ENCODE measurements at places on chromosomes 13 and 19.

GRCh38 chr13:35475212-35475959 lies 1.1 kb downstream of the MAB21L1 start:
- DNase-seq, result no peak

- DNase-seq, result no peak
Observed at GRCh38 chr19:53131085-53131590, 1.6 kb downstream of the ZNF415 start.

DNA sequence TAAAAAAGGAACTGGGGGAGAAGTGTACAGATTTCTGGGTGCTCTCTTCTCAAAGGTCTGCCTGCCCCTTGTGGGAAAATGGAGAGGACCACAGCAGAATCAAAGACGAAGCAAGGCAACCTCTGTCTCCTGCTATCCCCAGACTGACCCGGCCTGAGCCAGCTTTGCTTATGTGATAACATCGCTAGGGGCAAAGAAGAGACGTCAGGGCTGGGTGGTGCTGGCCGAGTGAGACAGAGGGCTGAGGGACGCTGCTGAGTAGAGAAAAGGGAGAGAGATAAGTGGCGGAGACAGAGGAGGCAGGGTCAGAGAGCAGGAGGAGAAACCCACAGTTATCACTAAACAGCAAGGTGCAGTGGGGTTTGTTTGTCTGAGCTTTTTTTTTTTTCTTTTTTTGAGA lies 4.6 kb upstream of the MUC16 start:
- no peak for DNase-seq

GRCh38 chr13:111319521-111319920 lies 921 bp upstream of the TEX29 start:
- no peak for DNase-seq

DNA sequence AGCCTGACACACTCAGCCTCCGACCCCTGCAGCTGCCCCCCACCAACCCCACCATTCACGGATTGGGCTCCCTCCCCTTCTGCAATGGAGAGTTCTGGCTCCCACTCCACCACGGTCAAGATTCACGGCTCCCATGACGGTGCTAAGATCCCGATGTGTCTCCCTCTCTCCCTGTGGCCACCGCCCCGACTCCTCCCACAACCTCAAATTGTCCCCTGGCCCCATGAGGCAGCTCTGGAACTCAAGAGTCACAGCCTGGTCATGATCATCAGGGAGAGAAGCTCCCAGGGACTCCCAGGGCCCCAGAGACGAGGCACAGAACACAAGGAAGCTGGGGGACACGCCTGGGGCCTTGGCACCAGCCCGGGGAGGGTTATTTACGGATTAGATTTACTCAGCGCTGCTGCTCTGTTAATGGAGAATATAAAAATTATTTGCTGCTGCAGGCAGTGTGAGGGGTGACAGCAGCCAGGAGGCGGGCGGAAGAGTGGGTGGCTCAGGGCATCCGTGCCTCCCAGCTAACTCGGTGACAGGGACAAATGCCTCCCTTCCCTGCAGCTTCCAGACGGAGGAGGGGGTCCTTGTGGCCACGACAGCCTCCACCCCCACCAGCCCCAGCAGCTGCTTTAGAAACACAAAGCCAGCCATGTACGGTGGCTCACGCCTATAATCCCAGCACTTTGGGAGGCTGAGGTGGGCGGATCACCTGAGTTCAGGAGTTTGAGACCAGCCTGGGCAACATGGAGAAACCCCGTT lies 184.2 kb downstream of the PTPRS start:
- DNase-seq, result no peak

DNA sequence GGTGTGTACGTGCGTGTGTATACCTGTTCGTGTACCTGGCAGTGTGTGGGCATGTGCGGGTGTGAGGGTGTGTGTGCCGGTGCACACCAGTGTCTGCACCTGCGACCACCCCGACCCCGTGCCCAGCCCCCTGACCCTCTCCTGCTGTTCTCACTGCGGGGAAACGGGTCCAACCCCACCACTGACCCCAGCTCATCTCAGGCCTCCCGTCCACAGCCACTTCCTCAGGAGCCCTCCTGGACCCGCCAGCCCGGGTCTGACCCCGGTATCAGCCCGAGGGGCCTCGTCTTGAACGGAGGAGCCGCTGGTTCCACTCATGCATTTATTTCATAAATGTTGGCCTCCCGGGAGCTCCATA lies 23.8 kb upstream of the ONECUT3 start:
- DNase-seq, result no peak

- no peak for DNase-seq
Observed at GRCh38 chr13:49853535-49853934, 61.1 kb upstream of the KPNA3 start.

GRCh38 chr13:39941911-39942551 lies 286.6 kb downstream of the COG6 start:
- no peak for DNase-seq

DNA sequence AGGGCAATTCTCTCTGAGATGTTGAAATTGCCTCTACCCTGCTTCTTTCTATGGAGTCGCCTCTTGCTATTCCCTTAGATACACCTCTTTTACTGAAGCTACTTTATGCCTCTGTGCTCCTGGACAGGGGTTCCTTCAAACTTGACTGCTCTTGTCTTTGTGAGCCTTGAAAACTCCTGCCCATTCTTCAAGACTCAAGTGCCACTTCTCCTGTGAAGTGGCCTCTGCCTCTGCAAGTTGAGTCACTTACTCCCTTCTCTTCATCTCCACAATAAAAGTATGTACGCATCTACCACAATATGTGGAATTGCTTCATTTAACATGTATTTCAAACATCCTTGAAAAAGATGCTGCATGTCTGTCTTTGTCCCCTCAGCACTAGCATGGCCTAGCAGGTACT lies 66.0 kb upstream of the TPP2 start:
- no peak for DNase-seq

DNA sequence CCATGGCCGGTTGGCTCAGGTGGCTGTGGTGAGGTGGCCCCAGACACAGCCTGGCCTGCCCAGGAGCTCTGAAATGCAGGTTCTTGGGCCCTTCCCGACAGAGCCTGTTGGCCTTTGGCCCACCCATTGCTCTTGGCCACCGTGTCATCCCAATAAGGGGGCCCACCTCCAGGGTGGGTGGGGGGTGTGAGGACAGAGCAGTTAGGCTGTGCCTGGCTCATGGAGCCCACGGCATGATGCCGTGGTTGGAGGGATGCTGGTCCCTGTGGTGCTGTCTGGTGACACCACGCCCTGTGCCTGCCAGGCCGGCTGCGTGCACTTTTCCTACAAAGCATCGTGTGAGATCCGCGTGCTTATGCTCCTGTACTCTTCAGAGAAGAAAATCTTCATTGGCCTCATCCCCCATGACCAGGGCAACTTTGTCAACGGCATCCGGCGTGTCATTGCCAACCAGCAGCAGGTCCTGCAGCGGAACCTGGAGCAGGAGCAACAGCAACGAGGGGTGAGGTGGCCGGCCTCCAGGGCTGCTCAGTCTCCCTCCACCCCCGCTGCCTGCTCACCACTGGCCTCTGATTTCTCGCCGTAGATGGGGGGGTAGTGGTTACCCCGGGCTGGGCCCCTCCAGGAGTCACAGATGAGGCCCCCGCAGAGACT lies 7.6 kb downstream of the PNKP start:
- no peak for DNase-seq

GRCh38 chr19:42555801-42556200 lies 27.5 kb upstream of the CEACAM1 start:
- DNase-seq, result no peak

GRCh38 chr19:39307046-39307821 lies 11.0 kb downstream of the IFNL1 start:
- peak; percentile 91 for DNase-seq

DNA sequence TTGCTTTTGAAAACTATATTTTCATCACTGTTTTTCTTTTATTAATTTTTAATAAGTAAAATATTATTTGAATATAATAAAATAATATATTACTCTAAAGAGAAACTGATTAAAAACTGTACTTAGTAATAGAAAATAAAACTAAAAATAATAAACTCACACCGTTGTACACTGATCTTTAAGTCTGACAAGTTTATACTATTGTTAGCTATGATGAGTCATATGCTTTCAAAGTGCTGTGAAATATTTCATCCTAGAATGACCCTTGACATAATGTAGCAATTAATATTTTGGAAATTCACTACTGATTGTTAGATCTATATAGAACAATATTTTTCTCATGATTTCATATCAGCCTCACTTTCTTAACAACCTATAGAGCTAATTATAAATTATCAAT lies 1040.6 kb upstream of the SPRY2 start:
- DNase-seq, result no peak

GRCh38 chr13:111219280-111219679 lies 101.2 kb upstream of the TEX29 start:
- DNase-seq, result no peak

- DNase-seq, result peak; percentile 42
Observed at GRCh38 chr13:77143431-77143830, 116.5 kb upstream of the FBXL3 start.

DNA sequence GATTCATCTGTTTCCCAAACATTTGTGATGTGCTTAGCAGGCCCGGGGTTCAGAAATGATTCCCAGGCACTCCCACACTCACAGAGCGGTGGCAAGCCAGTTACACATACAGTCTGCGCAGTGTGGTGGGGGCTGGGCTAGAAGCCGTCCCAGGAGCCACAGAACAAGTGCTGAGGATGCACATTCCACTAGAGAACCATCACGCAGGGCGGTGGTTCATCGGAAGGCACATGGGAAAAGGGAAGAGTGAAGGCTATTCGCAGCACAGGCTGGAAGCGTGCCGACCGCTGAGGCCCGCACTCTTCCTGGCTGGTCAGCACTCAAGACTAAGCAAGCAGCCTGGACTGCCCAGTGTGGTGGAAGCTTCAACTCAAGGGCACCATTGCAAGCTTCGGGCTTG lies 126.3 kb upstream of the SLC7A1 start:
- DNase-seq, result no peak

DNA sequence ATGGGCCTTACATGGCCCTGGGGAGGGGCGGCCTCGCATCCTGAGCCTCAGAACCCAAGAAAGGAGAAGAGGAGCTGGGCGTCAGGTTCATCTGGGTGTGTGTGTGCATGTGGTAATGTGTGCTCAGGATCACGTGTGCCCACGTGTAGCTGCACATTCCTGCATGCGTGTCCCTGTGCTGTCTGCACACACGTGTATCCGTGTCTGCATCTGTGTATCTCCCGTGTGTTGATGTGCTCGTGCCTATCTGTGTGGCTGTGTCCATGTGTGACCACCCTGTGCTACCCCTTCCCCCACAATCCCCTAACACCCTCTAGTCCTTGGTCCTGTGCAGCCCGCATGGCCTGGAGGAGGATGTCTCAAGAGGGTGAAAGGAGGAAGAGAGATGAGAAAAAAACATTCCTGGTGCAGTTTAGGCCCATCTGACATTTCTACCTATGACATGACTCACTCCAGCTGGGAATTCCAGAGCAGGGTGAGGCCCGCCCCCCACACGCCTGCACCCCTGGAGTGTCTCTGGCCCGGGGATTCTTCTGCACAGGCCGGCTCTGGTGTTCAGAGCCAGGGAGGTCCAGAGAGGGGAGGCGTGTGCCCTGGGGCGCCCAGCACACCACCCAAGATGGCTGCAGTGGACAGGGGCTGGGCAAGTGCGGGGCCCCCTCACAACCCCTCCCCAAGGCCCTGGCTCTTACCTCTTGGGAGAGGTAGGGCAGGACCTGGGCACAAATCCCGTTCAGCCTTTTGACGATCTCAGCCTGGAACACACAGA lies 7.1 kb downstream of the TLE5 start:
- no peak for DNase-seq

DNA sequence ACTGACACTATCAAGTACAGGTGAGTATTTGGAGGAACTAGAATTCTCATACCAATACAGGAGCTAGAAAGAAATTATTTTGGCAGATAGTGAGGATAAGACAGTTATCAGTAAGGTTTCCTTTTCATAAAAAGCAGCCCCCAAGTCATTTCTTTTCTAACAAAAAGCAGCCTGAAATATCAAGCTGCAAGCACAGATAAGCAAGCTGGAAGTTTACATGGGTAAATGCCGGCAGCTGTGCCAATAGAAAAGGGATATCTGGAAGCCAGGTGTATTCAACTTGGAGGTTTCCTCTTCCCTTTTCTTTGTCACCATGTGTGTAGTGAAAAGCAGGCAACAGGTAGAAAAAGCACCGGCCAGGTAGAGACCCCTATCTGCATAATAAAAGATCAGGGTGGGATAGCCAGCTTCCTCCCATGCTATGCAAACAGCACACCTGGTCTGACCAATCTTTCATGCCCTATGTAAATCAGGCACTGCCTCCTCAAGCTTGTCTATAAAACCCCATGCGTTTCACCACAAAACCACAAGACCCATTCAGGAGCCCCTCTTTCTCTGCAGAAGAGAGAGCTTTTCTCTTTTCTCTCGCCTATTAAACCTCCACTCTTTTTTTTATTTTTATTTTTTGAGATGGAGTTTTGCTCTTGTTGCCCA lies 22.9 kb downstream of the CYP4F2 start:
- DNase-seq, result no peak

DNA sequence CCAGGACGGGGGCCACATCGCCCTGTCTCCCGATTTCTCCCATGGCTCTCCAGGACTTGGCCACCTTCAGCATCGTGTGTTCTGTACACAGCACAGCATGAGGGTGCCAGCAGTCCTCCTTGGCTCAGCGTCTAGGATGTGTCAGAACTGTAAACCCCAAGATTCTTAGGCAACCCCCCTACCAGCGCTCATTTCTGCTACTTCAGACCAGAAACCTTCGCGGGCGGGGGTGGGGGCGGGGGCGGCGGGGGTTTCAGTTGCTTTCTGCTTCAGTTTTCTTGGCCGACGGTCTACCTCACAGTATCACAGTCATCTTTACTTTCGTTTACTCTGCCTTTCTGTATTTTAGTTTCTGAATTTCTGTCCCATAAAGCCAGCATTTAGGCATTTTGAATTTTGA lies 82.4 kb downstream of the GGACT start:
- no peak for DNase-seq

- no peak for DNase-seq
Observed at GRCh38 chr19:50361290-50362029, 4.0 kb downstream of the NAPSA start.

DNA sequence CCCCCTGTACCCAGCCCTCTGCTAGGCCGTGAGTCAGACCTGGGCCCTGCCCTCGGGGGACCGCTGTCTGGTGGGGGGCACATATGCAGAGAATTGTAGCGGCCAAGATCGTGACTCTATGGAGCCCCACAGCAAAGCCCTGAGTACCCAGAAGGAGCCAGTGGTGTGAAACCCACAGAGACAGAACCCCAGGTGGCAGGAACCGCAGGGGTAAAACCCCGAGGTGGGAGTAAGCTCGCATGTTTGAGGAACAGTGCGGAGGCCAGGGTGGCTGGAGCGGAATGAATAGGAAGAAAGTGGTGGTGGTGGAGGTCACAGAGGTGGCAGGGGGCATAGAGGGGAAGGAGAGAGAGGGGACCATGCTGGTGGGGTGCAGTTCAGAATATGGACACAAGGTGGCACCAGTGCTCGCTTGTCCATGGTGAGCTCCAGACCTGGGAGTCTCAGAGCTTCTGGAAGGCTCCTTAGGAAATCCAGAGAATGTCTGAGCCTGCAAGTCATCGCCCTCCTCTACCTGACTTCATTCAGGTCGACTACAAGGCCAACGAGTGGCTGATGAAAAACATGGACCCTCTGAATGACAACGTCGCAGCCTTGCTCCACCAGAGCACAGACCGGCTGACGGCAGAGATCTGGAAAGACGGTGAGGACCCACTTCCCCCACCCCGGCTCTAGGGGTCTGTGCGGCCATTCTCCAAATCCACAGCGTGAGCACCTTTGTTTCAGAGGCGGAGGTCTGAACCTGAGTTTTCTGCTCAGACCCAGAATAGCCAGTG lies 48.9 kb downstream of the MYH14 start:
- DNase-seq, result peak; percentile 50

- DNase-seq, result no peak
Observed at GRCh38 chr13:52399046-52399445, 6.9 kb downstream of the THSD1 start.

GRCh38 chr13:32340914-32341313 lies 25.6 kb downstream of the BRCA2 start:
- DNase-seq, result no peak

- DNase-seq, result peak; percentile 73
Observed at GRCh38 chr13:45447050-45447661, 17.6 kb upstream of the COG3 start.

Measured in Caco-2 (cell line).